ENCODE measurements at places on chromosomes 5 and 9.

- DNase-seq = no peak
These were observed 10.5 kb downstream of the C5orf46 start for GRCh38 chr5:147895864-147896263.

DNA sequence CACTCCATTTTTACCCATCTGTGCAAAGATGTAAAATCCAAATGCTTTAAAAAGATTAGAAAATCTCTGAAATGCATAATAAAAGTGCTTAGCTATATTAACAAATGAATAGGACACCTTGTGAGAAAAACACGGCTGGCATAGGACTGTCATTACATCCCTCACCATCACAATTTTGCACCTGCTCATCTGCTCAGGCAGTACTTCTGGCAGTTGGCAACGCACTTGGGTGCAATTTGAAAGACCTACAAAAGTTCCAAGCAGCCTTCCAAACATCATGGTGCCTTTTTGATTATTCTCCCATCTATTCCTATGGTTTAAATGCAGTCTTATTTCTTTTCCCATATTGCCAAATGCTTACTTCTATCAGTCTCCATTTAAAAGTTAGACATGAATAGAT, 501.8 kb downstream of the ENC1 start:
- DNase-seq = no peak

- no peak for DNase-seq
These were observed 19.8 kb downstream of the CD274 start for GRCh38 chr9:5470122-5470521.

DNA sequence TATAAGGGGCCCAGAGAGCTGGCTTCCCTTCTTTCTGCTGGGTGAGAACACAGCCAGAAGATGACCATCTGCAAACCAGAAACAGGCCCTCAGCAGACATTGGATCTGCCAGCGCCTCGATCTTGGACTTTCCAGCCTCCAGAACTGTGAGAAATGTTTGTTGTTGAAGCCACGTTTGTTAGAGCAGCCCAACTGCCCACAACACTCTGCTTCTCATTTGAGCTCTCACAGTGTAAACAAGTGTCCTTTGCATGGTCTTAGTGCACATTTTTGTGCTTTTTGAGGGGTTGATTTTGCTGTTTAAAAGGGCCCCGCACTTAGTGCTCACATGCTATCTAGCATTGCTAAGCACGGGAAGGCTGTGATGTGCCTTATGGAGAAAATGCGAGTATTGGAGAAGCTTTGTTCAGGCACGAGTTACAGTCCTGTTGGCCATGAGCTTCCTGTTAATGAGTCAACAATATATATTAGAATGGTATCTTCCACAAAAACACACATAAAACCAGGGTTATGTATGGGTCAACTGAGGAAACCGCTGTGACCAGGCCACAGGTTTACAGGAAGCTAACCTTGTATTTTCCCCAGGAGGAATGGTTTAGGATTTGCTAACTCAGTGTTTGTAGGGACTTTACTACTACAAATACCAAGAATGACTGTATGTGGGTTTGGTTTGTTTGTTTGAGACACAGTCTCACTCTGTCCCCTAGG, 11.9 kb downstream of the CMBL start:
- DNase-seq = no peak

DNA sequence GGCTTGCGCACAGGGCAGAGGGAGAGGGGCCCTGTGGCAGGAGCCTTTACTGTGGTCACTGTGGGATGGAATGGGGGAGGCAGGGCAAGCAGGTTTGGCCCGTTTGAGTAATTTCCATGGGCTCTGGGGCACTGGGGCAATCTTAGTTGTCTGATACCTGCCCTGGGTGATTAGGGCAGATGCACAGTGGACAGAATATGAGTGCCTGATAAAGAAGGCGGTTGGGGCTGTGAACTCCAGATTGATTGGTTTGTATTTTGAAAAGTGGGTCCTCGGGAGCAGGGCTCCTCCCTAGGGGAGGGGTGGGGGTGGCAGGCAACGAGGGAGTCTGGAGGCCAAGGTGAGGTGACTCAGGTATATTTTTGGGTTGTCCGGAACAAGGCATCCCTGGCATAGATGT, 247.5 kb downstream of the NSG2 start:
- no peak for DNase-seq

GRCh38 chr5:147708708-147709107, 73.8 kb downstream of the JAKMIP2 start:
- DNase-seq = no peak

DNA sequence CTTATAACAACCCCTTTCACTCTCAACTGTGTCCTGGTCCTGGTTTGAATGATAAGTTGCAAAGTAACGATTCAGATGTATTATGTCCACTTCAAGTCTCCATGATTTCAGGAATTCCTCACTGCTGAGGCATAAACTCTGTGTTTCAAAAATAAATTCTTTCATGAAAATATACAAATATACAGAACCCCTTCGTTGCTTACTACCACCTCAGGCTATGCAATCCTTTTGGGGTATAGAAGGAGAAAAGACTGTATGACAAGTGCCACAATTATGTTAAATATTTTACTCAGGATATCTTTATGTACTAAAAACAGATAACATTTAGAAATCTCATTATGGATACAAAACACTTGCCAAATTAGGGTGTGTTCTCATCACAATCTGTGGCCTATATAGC, 190.7 kb downstream of the KCTD16 start:
- no peak for DNase-seq

- DNase-seq = no peak
These were observed 4.5 kb downstream of the PDE6A start for GRCh38 chr5:149940077-149940574.

DNA sequence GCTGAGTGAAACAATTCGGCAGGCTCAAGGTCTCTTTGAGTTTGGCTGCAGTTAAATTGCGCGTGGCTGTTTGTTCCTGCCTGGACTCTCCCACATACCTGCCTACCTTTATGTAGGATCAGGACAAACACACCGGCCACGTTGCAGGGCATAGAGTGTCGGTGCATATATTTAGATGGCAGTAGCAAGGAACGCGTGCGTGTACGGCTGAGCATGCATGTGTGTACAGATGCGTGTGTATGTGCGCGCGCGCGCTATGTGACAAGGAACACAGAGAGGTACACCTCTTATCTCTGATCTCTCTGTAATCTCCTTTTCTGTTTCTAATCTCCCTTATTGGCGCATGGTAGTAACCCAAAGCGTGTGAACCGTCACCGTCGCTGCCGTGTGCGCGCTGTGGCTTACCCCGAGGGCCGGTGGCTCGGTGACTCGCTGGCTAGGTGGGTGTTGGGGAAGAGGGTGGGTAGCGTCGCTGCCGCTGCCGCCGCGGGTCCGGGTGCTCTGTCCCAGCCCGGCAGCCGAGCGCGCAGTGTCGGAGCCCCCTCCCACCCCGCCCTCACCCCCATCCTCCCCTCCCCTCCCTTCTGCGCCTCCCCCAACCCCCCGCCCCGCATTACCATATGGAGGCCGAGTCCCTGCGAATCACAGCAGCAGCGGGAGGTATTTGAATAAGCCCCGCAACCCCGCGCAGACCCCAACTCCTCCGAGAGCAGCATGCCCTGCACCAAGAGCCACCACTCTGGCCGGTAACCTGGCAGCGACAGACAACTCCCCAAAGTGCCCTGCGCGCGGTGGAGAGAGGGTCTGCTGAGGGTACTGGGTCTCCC, 204.8 kb downstream of the MEF2C start:
- peak; percentile 3 for DNase-seq

- no peak for DNase-seq
These were observed 57.6 kb downstream of the SH3TC2 start for GRCh38 chr5:149005077-149005892.

DNA sequence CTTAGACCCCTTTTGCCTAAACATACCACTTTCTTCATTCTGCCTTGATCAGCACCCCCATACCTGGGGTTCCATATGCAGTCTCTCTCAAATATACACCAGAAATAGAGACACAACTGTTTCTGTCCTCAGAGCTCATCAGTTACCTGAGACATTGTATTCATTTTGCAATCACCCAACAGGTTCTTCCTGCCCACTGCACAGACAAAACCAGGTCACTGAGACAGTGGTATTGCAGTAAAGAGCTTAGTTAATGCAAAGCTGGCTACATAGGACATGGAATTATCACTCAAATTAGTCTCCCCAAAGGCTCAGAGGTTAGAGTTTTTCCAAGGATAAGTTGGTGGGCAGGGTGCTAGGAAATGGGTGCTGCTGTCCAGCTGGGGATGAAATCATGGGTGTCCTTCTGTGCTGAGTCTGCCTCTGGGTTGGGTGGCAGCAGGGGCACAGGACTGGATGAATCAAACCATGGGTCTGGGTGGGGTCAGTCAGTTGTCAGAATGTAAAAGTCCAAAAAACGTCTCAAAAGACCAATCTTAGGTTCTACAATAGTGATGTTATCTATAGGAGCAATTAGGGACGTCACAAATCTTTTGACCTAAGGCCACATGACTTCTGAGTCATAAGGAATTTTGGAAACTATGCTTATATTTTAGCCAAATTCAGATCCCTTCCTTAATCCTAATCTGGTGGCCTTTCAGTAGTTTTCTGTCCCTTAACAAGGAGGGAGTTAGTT, 41.0 kb downstream of the KCNV2 start:
- no peak for DNase-seq

DNA sequence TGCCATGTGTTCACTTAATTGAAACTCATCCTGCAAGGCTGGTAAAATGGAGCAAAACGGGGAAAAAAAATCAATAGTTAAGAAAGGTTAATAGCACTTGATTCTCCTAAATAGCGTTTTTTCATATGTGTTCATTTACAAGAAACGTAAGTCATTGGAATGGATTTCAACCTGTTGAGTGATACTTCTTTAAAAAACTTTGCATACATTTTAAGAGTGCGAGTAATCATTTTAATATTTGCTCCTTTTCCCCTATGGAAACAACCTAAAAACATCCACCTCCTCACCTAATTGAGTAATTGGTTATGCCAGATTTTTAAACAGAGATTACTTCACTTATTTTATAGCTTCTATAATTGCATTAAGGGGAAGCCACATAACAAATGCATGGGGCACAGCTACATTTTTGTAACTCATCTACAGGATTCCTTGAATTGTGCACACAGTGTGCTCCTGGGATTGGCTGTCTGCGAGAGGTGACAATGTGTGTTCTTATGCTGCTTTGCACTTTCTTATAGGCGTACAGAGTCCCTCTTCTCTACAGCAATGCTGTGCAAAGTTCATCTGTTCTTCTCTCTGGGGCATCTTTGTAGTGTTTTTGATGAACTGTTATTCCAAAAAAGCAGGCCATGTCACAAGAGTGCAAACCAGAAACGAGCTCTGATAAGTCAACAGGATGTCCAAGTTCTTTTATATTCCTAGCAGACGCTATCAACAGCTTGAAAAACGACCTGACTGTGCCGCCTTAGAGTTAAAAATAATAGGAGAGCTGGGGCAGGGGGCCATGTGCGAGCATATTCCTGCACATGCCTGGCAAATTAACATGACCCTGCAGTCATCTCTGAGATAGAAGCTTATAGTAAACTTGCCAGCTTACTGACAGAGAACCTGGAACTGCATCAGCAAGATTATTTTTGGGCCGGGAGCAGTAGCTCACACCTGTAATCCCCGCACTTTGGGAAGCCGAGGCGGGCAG, 117.9 kb downstream of the GOLPH3 start:
- DNase-seq = no peak

Data from tongue (tissue), 3 donors.